ENCODE measurements at places on chromosomes 2 and 18. TPM values are rescaled to one million over a fixed set of nuclear protein-coding genes. Genes with fewer than 3 reads are reported as not detected.

Gene SERPINB10
- not detected for total RNA-seq

Gene CNDP1
- total RNA-seq: not detected

DNA sequence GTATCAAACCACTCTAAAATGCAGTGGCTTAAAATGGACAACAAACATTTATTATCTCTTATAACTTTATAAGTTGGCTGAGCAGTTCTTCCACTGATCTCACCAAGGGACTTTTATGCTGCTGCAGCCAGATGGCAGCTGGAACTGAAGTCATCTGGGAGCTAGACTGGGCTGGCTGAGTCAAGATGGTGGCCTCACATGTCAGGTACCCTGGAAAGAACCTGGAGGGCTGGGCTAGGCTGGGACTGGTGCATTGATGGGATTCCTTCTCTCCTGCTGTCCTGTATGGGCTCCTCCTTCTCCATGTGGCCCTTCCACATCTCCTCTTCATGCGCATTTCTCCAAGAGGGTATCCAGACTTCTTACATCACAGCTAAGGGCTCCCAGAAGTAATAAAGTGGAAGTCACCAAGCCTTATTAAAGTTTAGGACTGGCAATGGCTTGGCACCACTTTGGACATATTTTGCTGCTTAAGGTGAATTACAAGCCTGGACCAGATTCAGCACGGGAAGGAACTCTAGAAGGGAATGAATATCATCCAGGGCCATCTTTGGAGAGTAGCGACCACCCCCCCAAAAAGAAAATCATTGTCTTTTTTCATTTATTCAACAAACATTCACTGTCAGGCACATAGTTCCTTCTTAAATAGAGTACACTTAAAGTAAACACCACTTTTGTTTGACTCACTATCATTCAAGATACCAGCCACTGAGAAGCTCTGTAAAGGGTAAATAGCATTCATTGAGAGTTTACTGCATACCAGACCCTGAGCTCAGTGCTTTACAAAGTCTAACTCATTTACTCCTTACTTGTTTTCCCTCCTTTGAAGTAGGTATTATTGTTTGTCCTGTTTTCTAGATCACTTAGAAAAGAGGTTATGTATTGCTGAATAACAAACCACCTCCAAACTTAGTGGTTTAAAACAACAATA, 138.0 kb downstream of the ZFP36L2 start:
- H3K27me3 ChIP-seq: no peaks in the 10 kb centered on the region
- H3K4me3 ChIP-seq: no peak overlapping the region
- H3K4me1 ChIP-seq: peaks cover 35% of the 10 kb centered on the region
- H3K36me3 ChIP-seq: no peaks in the 10 kb centered on the region
- DNase-seq: no peak

DNA sequence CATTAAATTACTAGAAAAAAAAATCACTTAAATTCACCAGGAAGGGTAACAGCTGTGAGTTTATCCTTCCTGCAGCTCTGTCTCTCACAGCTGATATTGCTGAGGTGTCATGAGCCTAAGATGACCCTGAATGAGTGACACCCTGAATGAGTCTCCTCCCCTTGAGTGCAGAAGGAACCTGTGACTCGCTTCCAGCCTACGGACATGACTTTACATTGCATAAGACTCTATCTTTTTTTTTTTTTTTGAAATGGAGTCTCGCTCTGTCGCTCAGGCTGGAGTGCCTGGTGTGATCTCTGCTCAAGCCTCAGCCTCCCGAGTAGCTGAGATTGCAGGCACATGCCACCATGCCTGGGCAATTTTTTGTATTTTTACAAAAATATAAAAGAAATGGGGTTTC, 14.1 kb downstream of the MRO start:
- no peaks in the 10 kb centered on the region for H3K27me3 ChIP-seq
- no peak overlapping the region for H3K4me3 ChIP-seq
- DNase-seq: no peak
- no peak overlapping the region for H3K27ac ChIP-seq
- no peaks in the 10 kb centered on the region for H3K4me1 ChIP-seq
- H3K36me3 ChIP-seq: no peaks in the 10 kb centered on the region

- no peak overlapping the region for H3K4me3 ChIP-seq
- H3K27ac ChIP-seq: no peak overlapping the region
- peaks cover 16% of the 10 kb centered on the region for H3K4me1 ChIP-seq
- no peaks in the 10 kb centered on the region for H3K36me3 ChIP-seq
- no peak for DNase-seq
- H3K27me3 ChIP-seq: no peaks in the 10 kb centered on the region
Observed at GRCh38 chr2:37365669-37366068, 21.2 kb downstream of the QPCT start.

DNA sequence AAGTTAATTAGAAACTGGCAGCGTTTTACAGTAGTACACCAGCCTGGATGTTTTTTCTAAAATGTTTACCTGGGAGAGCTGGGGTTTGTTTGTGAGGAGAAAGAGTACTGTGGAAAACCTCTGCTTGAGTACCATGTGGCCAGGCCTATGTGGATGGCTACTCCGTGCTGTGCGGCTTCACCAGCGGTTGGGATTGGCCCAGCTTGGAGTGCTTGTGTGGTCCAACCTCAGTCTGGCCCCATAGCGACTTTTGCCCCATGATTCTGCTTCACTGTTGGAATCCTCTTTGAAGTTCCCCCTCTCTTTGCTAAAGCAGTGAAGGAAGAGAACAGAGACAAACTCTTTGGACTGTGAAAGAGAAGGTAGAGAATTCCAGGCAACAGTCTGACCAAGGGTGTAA, 15.9 kb downstream of the CD8A start:
- no peak for DNase-seq
- H3K27ac ChIP-seq: no peak overlapping the region
- H3K4me1 ChIP-seq: no peaks in the 10 kb centered on the region
- no peak overlapping the region for H3K4me3 ChIP-seq
- no peaks in the 10 kb centered on the region for H3K36me3 ChIP-seq

- DNase-seq: no peak
- no peaks in the 10 kb centered on the region for H3K36me3 ChIP-seq
- H3K27me3 ChIP-seq: no peaks in the 10 kb centered on the region
- H3K4me1 ChIP-seq: no peaks in the 10 kb centered on the region
Observed at GRCh38 chr2:151638191-151638933, 95.9 kb downstream of the NEB start.

GRCh38 chr2:136376798-136377211, 258.9 kb upstream of the CXCR4 start:
- no peaks in the 10 kb centered on the region for H3K36me3 ChIP-seq
- H3K4me3 ChIP-seq: no peak overlapping the region
- no peak for DNase-seq

- H3K27me3 ChIP-seq: no peaks in the 10 kb centered on the region
- H3K36me3 ChIP-seq: no peaks in the 10 kb centered on the region
- DNase-seq: peak; percentile 46
- no peak overlapping the region for H3K27ac ChIP-seq
- no peak overlapping the region for H3K4me3 ChIP-seq
Observed at GRCh38 chr18:79523736-79524180, 128.0 kb downstream of the NFATC1 start.

GRCh38 chr18:49070552-49070951, 119.8 kb upstream of the SMAD7 start:
- H3K27me3 ChIP-seq: no peaks in the 10 kb centered on the region
- DNase-seq: no peak
- H3K27ac ChIP-seq: no peak overlapping the region
- no peaks in the 10 kb centered on the region for H3K36me3 ChIP-seq
- H3K4me1 ChIP-seq: no peaks in the 10 kb centered on the region

- no peak overlapping the region for H3K27ac ChIP-seq
- H3K27me3 ChIP-seq: no peaks in the 10 kb centered on the region
- no peaks in the 10 kb centered on the region for H3K36me3 ChIP-seq
Observed at GRCh38 chr18:40751186-40751585, 1203.8 kb upstream of the PIK3C3 start.
